Progenitor cell of endocrine pancreas (in vitro differentiated cells): ENCODE measurements at places on chromosomes 11 and 22.

DNA sequence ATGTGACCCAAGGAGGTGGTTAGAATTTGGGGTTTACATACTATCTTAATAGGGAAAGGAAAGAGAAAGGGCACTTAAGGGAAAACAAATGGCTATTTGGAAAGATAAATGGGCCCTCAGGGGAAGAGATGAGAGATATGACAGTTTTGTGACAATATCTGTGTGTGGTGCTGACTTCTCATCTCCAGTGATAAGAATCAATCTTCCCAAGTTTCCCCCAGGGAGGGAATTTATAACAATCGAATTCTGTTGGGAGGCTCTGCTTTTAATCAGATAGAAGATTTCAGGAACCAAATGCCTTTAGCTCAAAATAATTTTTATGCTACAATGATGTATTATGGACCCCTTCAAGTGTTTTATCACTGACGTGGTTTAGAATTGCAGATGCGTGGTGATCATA is 46.3 kb upstream of the PAMR1 start:
- no peaks in the 10 kb centered on the region for H3K36me3 ChIP-seq
- H3K27ac ChIP-seq: no peak overlapping the region
- no peaks in the 10 kb centered on the region for H3K27me3 ChIP-seq
- no peaks in the 10 kb centered on the region for H3K4me1 ChIP-seq
- no peak for DNase-seq

DNA sequence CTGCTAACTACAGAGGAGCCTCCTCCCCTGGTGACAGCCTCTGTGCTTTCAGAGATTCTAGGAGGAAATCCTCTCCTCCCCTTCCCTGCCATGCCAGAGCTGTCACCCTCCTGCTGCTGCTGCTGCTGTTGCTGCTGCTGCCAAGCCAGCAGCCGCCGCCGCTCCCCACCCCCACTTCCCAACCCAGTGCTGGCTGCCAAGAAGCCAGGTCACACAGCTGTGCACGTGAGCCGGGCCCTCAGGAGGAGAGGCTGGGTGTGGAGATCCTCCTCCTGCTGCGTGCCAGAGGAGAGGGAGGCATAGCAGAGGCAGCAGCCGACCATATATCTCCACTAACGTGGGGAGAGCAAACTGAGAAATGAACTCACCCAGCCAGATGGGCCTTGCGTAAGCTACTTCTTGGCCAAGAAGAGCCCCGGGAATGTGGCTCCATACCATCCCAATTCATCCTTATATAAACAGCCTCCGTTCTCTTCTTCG is 12.4 kb downstream of the CRY2 start:
- peaks cover 8% of the 10 kb centered on the region for H3K4me1 ChIP-seq
- H3K36me3 ChIP-seq: peaks cover 13% of the 10 kb centered on the region
- H3K27me3 ChIP-seq: no peaks in the 10 kb centered on the region
- no peak overlapping the region for H3K4me3 ChIP-seq
- no peak for DNase-seq
- no peak overlapping the region for H3K27ac ChIP-seq

- no peak overlapping the region for H3K4me3 ChIP-seq
- no peaks in the 10 kb centered on the region for H3K27me3 ChIP-seq
- DNase-seq: no peak
Measured at GRCh38 chr11:66183494-66184048, 84.9 kb upstream of the RAB1B start.

DNA sequence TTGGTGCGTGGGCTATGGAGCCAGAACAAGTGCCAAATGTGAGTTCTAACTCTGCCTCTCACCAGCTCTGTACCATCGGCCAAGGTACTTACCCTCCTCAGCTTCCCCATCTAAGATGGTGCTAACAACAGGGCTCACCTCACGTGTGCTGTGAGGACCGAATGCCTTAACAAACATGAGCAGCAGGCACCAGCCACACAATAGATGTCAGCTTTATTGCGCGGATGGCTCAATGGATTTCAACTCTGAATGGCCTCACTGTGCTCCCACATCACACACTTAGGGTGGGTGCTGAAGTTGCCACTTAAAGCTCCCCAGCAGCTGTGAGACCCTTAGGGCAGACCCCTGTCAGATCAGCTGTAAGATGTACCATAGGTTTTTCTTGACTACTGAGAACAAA is 24.1 kb downstream of the RELT start:
- no peak overlapping the region for H3K4me3 ChIP-seq
- H3K27me3 ChIP-seq: no peaks in the 10 kb centered on the region
- no peaks in the 10 kb centered on the region for H3K4me1 ChIP-seq
- H3K36me3 ChIP-seq: peaks cover 2% of the 10 kb centered on the region

- H3K36me3 ChIP-seq: no peaks in the 10 kb centered on the region
- no peak overlapping the region for H3K4me3 ChIP-seq
- no peak for DNase-seq
- H3K27me3 ChIP-seq: no peaks in the 10 kb centered on the region
Measured at GRCh38 chr11:24591283-24591682, 94.4 kb downstream of the LUZP2 start.

- no peaks in the 10 kb centered on the region for H3K4me1 ChIP-seq
- H3K27ac ChIP-seq: no peak overlapping the region
- H3K4me3 ChIP-seq: no peak overlapping the region
- H3K36me3 ChIP-seq: peaks cover 6% of the 10 kb centered on the region
Measured at GRCh38 chr22:30920407-30920806, 48.2 kb downstream of the MORC2 start.

DNA sequence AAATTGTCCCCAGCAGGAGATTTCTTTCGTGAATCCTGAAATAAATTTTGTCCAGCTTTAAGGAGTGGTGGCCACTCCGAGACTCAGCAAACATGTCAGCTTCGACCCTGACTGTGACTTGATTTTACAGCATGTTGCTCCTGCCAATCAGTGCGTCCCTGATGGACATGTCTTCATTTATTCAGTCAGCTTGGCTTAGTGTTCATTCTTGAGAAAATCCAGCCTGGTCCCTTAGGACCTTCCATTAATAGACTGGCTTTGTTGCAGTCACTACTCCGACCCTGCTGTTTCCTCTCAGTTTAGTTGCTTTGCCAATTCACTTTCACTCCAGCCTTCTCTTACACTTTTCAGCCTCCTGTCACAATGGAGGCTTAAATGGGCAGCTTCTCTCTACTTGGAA is 30.5 kb downstream of the TMPRSS5 start:
- peaks cover 5% of the 10 kb centered on the region for H3K4me1 ChIP-seq
- no peak overlapping the region for H3K4me3 ChIP-seq
- H3K36me3 ChIP-seq: no peaks in the 10 kb centered on the region
- H3K27me3 ChIP-seq: peaks cover 2% of the 10 kb centered on the region

GRCh38 chr11:68012044-68012842 is 2.1 kb downstream of the ALDH3B1 start:
- H3K36me3 ChIP-seq: no peaks in the 10 kb centered on the region
- no peak overlapping the region for H3K27ac ChIP-seq
- peaks cover 11% of the 10 kb centered on the region for H3K4me1 ChIP-seq
- DNase-seq: no peak
- H3K4me3 ChIP-seq: no peak overlapping the region
- H3K27me3 ChIP-seq: peaks cover 5% of the 10 kb centered on the region

DNA sequence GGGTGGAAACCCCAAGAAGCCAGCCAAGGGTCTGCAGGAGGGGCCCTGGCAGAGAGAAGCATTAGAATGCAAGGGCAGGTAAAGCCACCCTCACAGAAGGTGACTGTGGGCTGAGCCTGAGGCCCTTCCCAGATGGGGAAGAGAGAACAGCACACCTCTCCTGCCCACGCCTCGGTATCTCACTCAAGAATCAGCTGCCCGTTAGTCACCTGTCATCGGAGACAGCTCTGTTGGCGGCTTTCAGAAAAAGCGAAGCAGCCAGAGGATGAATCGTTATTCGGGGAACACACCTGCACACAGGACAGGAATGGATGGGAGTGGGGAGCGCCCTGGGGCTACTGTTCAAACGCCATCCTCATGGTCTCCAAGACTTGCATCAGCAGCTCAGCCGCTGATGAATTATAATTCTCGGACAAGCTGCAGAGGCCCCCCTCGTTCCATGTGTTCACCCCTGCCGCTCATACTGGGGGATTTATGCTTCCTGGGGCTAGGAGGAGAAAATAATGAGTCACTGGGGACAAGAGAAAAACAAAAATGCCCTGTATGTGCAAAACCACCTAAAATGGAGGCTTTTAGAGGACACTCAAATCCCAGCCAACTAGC is 21.6 kb upstream of the TMA7B start:
- no peak overlapping the region for H3K4me3 ChIP-seq
- H3K27ac ChIP-seq: no peak overlapping the region

DNA sequence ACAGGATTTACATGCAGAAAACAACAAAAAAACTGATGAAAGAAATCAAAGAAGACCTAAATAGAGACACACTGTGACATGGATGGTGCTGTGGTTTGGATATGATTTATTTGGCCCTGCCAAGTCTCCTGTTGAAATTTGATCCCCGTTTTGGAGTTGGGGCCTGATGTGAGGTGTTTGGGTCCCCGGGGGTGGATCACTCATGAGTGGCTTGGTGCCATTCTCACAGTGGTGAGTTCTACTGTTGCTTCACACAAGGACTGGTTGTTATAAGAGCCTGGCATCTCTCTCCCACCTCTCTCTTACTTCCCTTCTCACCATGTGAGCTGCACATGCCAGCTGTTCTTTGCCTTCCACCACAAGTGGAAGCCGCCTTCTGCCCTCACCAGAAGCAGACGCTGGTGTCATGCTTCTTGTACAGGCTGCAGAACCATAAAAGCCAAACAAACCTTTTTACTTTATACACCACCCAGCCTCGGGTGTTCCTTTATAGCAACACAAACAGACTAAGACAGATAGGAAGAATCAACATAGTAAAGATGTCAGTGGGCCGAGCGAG is 7.8 kb upstream of the RTL6 start:
- no peak overlapping the region for H3K4me3 ChIP-seq
- no peak overlapping the region for H3K27ac ChIP-seq
- peaks cover 6% of the 10 kb centered on the region for H3K27me3 ChIP-seq
- no peak for DNase-seq
- no peaks in the 10 kb centered on the region for H3K36me3 ChIP-seq
- H3K4me1 ChIP-seq: peaks cover 2% of the 10 kb centered on the region

DNA sequence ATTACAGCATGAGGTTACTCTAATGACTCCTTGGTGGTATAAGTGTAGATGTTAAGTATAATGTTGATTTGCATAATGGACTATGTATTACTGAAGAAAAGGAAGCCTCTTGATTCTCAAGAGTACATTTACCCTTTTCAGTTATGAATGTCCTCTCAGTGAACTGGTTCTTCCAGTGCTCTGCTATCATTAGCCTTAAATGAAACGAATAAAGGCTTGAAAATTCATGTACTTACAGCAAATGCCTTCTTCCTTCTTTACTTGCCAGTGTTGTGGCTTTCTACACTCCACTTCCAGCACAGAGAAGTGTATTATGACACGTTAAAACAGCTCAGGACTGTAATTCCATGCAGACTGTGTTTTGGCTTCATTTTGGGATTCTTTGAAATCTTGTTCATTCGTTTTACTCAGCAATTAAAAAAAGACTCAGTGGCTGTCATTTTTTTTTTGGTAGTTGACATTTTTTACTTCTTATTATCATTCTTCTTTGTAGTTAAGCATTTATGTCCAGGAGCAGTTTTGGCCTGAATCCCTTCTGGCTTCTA is 96.9 kb downstream of the MTMR3 start:
- DNase-seq: no peak
- no peak overlapping the region for H3K27ac ChIP-seq
- no peaks in the 10 kb centered on the region for H3K4me1 ChIP-seq
- H3K36me3 ChIP-seq: peaks cover 4% of the 10 kb centered on the region
- no peak overlapping the region for H3K4me3 ChIP-seq
- no peaks in the 10 kb centered on the region for H3K27me3 ChIP-seq

GRCh38 chr11:28132548-28132947 is 24.4 kb downstream of the METTL15 start:
- DNase-seq: no peak
- no peak overlapping the region for H3K27ac ChIP-seq
- no peak overlapping the region for H3K4me3 ChIP-seq
- peaks cover 45% of the 10 kb centered on the region for H3K36me3 ChIP-seq

GRCh38 chr11:133137939-133138338 is 394.4 kb downstream of the OPCML start:
- peaks cover 50% of the 10 kb centered on the region for H3K27me3 ChIP-seq
- no peak overlapping the region for H3K4me3 ChIP-seq
- no peaks in the 10 kb centered on the region for H3K36me3 ChIP-seq
- DNase-seq: no peak
- H3K4me1 ChIP-seq: no peaks in the 10 kb centered on the region

DNA sequence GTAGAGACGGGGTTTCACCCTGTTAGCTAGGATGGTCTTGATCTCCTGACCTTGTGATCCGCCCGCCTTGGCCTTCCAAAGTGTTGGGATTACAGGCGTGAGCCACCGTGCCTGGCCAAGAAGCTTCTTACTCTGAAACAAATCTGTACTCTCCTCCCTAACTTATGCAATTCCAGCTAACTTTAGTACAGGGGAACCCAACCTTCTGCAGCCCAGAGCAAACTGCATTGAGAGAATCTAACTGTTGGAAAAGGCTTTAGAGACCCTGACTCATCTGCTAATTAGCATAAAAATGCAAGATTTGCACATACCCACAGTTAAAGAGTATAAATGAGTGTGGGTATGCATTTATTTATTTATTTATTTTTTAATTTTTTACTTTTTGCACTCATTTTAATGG is 64.8 kb downstream of the APOL5 start:
- no peak for DNase-seq
- no peak overlapping the region for H3K4me3 ChIP-seq
- peaks cover 14% of the 10 kb centered on the region for H3K36me3 ChIP-seq
- no peaks in the 10 kb centered on the region for H3K27me3 ChIP-seq

- H3K4me1 ChIP-seq: peaks cover 36% of the 10 kb centered on the region
- H3K36me3 ChIP-seq: no peaks in the 10 kb centered on the region
- no peak for DNase-seq
- H3K27me3 ChIP-seq: no peaks in the 10 kb centered on the region
Measured at GRCh38 chr22:19118329-19118880, 3.8 kb downstream of the DGCR2 start.

DNA sequence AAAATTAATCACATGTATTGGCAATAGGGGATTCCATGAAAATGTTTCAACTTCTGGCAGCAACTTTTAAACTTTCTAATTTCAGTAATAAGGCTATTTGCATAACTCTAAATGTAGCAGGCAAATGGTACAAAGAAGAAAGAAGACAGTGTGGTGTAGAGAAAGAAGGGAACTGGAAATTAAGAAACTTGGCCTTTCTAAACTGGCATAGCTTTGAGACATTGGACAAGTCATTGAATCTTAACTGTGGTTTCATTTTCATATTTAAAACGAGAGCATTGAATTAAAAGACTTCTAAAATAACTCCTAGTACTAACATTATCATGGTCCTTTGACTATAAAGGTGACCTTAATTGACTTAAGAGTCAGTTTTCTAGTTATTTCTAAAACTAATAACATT is 125.0 kb downstream of the UVRAG start:
- H3K36me3 ChIP-seq: no peaks in the 10 kb centered on the region
- H3K27ac ChIP-seq: no peak overlapping the region
- no peak for DNase-seq
- H3K27me3 ChIP-seq: no peaks in the 10 kb centered on the region
- peaks cover 1% of the 10 kb centered on the region for H3K4me1 ChIP-seq

- no peaks in the 10 kb centered on the region for H3K36me3 ChIP-seq
- H3K27ac ChIP-seq: peak within 1 kb of the TSS; percentile 98
- H3K4me1 ChIP-seq: peaks cover 37% of the 10 kb centered on the region
- no peaks in the 10 kb centered on the region for H3K27me3 ChIP-seq
- peak; percentile 92 for DNase-seq
- H3K4me3 ChIP-seq: peak within 1 kb of the TSS; percentile 89
Measured at GRCh38 chr11:77473801-77474683, at the start of gene PAK1. PAK1 (minus strand) TSS chr11:77474094; CDS start chr11:77392520, 81,574 bp downstream.
